CD4-positive, alpha-beta T cell treated with Interleukin-4 for 1 hour (primary cell): ENCODE measurements at places on chromosomes 3 and 15.

- no peak for DNase-seq
These were observed 34.2 kb downstream of the ALS2CL start for GRCh38 chr3:46659285-46659684.

DNA sequence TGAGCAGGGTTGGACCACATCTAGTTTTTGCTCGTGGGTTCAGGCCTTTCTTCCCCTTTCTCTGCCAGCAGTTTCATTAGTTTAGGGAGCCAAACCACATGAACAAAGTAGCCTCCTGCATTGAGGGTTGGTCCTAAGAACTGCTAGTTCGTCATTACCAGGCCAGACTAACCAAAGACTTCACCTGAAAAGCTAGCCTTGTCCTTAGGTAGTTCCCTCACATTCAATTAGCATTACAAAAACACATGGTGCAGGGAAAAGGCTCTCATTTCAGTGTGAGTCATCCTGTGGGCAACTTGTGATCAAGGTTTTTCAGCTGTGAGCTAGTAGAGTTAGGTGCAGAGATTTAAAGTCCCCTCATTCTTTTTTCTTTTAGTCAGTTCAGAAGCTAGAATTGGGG, 279.3 kb upstream of the CTNNB1 start:
- no peak for DNase-seq

DNA sequence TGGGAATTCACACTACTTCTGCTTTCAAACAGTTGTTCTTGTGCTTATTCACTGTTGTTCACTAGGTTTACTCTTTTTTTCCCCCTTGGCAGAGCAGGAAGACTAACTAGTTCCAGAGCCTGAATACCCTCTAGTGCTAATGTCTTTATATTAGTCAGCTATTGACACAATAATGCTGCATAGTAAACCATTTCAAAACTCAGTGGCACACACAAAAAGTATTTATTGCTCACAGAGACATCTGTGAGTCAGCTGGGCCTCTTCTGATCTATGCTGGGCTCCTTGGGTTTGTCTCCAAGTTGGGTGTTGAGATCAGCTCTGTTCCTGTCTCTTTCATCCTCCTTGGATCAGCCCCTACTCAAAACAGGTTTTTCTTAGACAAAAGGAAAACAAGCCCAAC, 51.1 kb downstream of the RSRC1 start:
- DNase-seq, result no peak

- DNase-seq, result no peak
These were observed 115.5 kb upstream of the C2CD4B start for GRCh38 chr15:62280625-62281024.

DNA sequence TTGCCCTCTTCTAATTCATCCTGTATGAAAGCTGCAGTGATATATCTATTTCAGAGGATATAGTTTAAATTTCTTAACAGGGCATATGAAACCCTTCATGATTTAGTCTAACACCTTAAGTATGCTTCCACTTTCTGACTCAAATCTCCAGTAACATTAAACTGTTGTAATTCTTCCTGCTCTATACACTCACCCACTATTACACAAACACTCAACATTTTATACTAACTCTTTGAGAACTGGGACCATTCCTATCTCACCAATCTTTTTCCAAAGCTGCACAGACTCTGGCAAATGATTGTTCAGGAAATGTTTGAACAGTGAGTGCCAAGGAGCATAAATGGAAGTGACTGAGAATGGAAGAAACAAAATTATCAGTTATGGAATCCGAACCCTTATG, 560.4 kb upstream of the DPPA4 start:
- DNase-seq, result no peak
